NCI-H1105 (cell line): ENCODE measurements at places on chromosomes 11 and 22.

DNA sequence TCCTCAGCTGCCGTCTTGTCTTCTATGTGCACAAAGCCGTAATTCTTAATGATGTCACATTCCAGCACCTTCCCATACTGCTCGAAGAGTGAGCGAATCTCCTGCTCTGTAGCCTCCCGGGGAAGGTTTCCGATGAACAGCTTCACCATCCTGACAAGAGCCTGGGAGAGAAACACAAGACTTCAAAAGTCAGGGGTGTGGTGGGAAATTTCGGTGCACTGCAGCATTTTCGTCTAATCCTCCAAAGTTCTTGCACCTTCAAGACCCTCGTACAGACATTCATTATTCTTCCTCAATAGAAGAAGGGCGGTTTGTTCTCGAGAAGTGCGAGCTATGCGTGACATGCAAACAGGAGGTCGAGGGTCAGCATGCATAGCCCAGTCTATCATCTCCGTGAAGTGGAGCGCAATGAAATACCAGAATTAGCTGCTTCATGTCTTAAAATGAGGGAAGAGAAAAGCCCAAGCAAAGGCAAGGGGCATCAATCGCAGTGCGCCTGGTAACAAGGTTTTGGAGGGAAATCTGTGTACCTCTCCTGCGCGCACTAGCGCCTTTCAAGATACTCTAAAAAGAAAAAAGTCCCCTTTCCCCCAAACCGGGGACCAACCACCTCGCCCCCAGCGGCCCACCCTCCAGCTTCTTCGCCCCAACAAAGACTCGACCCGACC, 622 bp downstream of the RBM4B start:
- no peak for DNase-seq

DNA sequence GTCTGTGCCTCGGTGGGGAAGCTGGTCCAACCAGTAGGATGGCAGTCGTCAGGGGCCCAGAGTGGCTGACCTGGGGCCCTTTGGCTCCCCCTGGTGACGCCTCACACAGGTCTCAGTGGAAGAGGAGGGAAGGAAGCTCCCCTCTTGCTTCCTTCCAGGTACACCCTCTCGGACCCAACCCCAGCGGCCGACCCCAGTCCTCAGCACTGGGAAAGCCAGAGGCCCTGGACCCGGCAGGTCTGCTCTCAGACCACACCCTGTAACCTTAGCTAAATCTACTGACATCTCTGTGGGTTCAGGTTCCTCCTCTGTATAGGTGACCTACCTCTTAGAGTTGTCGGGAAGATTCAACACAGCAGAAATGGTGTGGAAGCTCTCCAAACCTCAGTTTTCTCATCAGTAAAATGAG, 3.4 kb upstream of the SCUBE1 start:
- peak; percentile 56 for DNase-seq

DNA sequence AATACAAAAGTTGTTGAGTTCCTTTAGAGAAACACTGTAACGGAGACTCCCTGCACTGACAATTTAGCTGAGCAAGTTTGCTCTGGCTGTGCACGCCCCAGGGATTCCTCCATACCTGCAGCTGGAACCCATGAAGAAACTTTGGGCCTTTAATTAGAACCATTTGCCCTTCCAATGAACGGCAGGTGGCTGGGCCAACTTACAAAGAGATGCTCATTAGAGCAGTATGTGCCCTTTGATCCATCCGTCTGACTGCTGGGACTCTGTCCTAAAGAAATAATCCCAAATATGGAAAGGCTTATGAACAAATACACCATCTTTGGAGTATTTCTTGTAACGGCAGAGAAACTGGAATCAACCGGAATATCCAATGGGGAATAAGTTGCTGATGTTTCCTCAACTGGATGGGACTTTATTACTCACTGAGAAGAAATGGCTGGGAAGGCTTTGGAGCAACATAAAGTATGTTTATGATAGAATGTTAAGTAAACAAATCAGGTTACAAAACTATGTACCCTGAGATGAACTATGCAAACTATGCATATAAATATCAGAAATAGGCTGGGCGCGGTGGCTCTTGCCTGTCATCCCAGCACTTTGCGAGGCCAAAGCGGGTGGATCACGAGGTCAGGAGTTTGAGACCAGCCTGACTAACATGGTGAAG, 24.4 kb upstream of the FBLN1 start:
- no peak for DNase-seq

- no peak for DNase-seq
These were observed 69.7 kb downstream of the FANCF start for GRCh38 chr11:22555881-22556280.

- DNase-seq, result no peak
These were observed 7.5 kb upstream of the MYOD1 start for GRCh38 chr11:17711836-17712235.

GRCh38 chr22:36320553-36320952, 67.2 kb downstream of the MYH9 start:
- DNase-seq, result no peak

GRCh38 chr11:2138068-2138430, 1.1 kb downstream of the IGF2 start:
- peak; percentile 7 for DNase-seq

DNA sequence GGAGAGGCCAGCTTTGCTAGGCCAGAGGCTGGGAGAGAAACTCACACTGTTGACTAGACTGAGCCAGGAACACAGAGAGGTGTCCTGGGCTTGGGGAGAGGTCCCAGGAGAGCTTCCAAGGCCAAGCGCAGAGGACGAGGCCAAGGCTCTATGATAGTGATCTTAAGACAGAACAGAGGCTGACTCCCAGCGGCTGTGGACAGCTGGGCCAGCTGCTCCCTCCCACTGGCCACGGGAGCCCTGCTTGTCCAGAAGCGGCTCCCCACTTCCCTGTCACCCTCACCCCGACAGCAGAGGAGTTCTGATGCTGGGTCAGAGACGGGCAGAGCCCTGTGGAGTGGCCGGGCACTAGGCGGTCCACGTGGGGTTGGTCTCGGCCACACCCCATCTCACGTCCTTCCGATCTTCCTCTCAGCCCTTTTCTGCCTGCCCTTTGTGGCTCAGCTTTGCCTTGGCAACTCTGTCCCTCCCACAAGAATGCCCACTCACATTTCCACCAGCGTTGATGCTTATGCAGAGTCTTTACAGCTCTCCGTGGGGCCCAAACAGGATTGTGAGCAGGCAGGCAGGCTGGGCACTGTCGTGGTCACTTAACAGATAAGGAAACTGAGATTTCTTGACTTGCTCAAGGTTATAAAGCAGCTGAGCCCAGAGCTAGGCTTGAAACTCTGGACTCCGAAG, 68.2 kb downstream of the FBXO7 start:
- DNase-seq, result no peak

DNA sequence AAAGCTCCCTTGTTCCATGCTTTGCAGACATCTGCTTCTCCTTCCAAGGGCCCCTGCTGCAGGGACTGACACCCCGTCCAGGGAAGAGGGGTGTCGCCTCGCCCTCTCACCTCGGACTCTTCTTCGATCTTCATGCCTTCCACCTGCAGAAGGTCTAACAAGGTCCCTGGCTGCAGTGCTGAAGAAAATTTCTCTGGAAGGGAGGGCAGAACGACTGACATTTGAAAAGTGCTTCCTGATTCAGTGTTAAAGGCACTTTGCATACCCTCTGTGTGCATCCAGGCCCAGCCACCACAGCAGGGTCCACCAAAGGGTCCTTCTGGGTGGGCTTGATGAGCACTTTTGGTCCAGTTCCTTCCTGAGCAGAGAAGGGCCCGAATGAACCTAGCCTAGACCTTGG, 28.1 kb downstream of the VPS37C start:
- no peak for DNase-seq

DNA sequence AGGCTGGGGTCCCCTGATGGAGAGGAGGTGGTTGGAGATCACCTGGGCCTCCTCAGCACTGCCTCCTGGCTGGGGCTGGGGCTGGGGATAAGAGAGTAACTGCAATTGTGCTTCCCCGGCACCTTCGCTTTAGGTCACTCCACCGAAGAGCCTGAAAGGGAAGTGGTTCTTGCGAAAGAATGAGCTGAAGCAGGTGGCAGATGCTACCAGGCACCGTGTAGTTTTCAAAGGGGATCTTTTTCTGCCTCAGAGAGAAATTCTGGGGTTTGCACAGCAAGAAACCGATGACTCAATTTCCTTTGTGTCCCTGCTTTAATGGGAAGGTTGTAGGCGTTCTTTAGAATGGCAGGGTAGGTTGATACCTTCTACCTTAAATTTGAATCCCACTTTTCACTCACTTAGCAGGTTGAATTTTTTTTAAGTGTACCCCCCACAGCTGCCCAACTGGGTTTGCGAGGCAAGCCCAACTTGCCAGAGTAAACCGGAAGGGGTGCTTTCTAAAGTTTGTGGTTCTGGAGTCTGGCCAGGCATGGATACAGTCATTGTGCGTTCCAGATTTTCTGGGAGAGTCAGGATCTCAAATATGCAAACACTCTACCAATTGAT, 5.3 kb downstream of the CD44 start:
- no peak for DNase-seq

DNA sequence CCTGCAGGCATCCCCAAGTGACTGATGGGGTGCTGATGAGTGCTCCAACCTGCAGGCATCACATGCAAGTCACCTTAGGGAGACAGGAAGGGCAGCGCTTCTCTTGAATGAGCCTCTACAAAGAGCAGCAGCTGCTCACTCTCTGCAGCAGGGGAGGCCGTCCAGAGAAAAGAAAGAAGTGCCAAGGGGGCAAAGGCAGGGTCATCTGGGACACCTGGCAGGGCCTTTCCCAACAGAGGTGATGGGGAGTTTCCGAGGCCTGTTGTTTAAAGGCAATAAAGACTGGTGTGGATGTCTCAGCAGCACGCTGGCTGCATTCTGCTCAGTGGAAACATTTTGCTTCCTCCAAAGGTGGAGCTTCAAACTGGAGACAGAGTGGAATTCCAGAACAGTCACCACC, 113.7 kb downstream of the ETS1 start:
- no peak for DNase-seq

- no peak for DNase-seq
These were observed 55.1 kb upstream of the RCE1 start for GRCh38 chr11:66787934-66788758.

- DNase-seq, result no peak
These were observed 60.3 kb downstream of the ZC3H12C start for GRCh38 chr11:110153474-110153873.

DNA sequence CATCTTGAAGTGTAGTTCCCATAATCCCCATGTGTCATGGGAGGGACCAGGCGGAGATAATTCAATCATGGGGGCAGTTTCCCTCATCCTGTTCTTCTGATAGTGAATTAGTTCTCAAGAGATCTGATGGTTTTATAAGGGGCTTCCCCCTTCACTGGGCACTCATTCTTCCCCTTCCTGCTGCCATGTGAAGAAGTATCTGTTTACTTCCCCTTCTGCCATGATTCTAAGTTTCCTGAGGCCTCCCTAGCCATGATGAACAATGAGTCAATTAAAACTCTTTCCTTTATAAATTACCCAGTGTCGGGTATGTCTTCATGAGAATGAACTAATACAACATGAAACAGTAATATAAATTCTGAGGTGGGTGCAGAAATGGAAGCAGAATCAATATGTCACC, 12.1 kb upstream of the SPTBN2 start:
- no peak for DNase-seq

DNA sequence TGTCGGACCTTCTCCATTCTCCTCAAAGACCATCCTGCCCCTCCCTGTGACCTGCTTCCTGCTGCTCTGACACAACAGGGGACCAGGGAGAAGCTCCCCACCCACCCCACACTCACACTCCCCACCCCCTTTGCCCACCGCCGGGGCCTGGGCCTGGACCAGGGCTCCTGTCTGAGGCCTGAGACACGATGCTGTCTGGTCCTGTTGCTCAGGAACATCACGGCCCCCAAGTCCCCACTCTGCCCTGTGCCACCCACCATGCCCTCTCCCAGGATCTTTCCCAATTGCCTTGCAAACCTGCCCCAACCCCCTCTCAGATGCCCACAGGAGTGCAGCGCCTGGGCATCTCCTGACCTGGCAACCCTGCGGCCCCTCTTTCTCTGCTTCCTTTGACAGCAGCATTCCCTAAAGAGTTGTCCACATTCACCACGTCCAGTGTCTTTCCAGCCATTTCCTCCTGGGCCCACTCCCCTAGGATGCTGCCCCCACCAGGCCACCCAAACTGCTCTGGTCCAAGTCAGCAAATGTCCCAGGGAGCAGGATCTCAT, 10.8 kb downstream of the CSF2RB start:
- no peak for DNase-seq
